ENCODE measurements at places on chromosomes 5 and 9.

DNA sequence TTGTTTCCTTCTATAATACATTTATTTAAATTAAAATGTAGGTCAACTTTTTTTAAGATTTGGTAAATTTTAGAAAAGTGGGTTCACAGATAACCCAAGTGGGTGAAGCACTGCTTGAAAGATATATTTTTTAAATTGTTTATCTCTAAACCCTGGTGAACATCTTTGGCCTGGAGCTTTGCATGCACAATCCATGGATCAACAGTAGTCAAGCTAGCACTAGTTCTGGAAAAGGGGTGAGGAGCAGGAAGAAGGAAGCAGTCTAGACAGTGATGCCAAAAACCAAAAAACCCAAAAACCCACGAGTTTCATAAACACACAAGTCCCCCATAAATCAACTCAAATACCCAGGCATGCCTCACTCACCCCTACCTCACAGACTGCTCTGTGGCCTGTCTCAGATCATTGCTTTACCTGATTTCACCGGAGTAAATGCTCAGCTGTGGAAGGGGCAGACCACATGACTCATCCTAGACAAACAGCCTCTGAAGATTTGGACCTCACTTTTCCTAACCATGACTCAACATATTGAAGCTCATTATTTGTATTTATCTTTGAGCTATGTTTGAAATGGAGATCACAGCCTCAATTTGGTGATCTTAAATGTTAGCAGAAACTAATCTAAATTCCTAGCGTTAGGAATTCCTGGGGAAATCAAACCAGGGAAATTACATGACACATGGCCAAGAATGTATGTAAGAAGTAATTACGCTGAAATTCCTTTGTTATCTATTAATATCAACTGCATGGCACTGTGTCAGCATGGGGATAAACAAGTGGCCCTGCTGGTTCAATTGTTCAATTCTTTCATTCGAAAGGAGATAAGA is 149.6 kb downstream of the ZNF608 start:
- DNase-seq, result peak; percentile 51

GRCh38 chr9:86765746-86766430 is 181.4 kb downstream of the GAS1 start:
- DNase-seq, result peak; percentile 31

DNA sequence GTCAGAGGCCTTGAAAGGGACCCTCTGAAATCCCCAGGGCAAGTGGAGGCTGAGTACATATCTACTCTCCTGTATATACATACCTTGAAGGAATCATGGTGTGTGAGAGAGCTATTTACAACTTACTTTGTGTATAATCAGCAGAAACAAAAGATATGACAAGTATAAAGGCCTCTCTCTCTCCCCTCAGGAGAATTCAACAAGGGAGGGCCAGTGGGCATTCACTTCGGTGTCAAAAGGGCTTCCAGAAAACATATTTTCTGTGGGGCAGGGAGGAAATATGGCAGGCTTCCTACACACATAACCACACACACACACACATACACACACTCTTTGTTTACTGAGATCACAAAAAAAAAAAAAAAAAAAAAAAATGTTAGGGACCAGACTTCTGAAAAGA is 181.7 kb downstream of the BNC2 start:
- no peak for DNase-seq

GRCh38 chr5:30608501-30608900 is 585.0 kb upstream of the CDH6 start:
- no peak for DNase-seq

DNA sequence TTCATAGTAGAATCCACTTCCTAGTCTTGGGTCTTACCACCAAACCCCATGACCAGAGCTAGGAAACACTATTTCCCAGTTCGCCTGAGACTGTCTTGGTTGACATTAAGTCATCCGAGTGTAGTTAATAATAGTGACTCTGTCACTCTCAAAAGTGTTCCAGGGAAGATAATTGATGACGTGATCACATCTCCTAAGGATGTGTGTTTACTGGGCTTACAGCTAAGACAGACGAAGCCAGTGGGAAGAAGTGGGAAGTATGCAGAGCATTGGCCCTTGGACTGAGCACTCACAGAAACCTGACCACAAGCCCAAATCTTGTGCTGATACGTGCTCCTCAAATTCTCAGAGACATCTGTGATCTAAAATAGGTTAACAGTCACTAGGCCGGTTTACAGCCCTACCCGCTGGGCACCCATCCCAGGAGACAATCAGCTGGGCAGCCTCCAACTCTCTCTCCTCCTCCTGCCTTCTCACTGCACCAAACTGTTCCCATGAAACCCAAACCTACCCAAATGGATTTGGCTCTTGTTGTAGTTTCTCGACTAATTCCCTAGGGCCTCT is 316.6 kb downstream of the TLE1 start:
- peak; percentile 21 for DNase-seq

DNA sequence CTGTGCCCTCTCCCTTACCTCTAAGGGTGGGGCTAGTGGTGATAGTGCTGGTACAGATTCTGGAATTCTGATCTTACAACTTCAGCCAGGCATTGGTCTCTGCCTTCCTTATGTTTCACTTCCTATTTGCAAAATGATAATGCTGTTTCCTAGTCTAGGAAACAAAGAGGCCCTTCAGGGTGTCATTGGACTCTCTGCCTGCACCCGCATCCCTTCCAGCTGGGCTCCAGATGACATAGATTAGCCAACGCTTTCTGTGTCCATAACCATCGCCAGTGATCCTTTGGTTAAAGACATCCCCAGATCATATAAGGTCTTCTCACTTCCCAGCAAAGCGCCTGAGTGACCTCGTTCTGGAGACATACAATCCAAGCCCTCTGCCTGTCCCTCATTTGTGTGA is 180.7 kb downstream of the ERCC6L2 start:
- peak; percentile 56 for DNase-seq

DNA sequence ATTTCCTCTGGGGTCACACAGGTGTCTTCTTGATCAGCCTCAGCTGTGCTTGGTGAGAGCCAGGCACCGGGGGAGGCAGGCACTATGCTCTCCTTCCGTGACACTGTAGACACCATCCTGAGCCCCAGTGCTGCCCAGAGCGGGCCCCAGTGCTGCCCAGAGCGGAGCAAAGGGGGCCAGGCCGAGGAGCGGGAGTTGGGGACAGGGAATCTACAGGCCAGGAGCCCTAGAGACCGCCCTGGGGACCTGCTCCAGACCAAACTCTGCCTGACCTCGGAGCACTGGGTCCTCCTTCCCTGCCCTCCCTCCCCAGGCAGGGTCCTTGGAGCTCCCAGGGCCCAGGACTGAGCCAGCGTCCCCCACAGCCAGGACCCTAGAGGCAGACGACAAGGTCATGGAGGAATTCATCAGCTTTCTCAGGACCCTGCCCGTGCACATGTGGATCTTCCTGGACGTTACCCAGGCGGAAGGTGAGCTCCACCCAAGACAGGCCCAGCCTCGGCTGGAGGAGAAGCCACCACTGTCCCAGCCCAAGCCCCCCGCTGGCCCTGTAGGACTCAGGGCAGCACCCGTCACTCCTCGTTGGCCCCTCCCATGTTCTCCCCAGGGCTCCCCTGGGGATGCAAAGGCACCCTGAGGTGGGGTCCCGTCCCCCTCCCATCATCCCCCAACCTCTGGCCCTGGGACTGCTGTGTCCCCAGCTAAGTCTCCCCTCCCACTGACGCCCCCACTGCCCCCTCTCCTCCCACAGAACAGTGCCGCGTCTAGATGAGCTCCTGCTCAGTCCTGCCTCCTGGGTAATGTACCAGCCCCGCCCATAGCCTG is 30.2 kb downstream of the PAEP start:
- DNase-seq, result no peak

GRCh38 chr5:32233696-32234447 is 59.8 kb upstream of the GOLPH3 start:
- DNase-seq, result peak; percentile 81

DNA sequence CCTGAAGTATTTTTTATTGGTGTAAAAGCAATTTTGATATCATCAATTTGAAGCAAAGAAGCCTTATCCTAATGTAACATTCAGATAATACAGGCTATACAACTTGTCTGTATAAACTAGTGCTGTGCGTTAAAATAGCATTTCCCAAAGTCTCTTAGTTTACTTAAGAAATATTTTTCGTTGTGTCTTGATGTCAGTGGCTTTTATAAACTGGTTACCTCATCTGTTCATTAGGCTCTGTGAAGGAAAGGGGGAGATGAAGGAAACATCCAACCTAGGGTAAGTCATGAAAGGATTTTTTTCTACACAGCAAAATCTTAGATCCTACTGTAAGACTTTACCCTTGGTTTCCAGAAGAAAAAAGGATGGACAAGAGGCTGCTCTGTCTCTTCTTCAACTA is 272.9 kb downstream of the PJA2 start:
- DNase-seq, result no peak

DNA sequence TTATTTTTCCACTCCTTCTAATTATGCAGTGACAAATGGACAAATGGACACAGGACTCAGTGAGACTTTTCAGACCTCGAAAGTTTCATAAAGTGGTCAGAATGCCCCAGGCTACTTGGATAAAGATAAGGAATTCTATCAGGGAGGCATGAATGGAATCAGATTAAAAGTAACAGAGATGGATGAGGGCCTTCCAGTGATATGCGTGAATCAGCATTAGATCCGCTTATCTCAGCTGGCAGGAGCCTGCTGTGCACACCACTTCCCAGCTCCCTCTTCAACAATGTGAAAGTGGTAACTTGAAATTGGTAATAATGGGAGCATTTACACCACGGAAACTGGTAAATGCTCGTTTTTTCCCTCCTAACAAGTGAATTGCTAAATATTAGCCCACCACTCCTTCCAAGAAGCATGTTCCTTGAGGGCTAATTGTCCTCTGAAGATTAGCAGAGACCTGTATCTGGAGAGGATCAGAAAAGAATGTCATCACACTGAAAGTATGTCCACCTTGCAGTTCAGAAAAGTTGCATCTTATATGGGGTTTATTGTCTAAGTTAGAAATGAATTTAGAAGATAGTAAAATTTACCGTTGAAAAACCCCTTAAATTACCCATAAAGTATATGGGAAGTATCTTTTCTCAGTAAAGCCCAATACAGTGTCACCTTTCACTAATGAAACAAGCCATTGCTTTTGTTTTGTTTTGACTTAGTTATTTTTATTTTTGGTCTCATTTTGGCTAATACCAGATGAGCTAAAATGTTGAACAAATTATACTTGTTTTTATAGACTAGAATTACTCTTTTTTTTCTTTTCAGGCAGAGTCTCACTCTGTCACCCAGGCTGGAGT is 125.3 kb downstream of the DPYSL3 start:
- DNase-seq, result no peak

DNA sequence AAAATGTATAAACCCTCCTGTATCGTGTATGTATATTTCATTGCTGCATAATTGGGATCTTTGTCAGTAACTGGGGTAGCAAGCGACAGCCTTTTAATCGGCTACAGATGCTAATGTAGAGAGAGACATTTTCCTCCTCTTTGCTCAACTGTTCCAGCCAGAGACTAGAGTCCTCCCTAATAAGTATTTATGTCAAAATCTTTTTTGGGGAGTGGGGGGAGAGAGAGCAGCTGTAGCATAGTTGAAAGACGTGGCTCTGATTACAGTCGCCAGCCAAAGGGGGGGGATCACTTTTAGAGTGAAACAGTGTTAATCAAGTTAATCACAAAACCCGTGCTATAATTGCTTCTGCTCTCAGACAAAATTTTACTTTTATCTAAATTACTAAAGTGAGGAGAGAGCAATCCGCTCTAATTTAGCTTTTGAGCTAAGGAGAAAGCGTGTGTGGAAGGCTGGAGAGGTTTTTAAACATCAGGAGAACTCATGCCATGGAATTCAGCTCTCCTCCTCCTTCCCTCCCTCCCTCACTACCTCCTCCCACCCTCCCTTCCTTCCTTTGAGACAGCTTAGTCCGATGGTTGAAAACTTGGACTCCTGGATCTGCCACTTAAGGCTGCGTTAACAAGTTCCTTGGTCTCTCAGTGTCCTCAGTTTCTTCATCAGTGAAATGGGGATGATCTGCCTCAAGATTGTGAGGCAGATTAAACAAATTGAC is 87.3 kb upstream of the ZNF618 start:
- no peak for DNase-seq

GRCh38 chr5:2148312-2149194 is 265.8 kb upstream of the IRX4 start:
- no peak for DNase-seq

- DNase-seq, result no peak
Observed at GRCh38 chr5:98840946-98841345, 67.5 kb downstream of the RGMB start.

- no peak for DNase-seq
Observed at GRCh38 chr9:134063088-134063570, 4.7 kb downstream of the BRD3 start.

- DNase-seq, result no peak
Observed at GRCh38 chr5:128925973-128926372, 39.3 kb upstream of the SLC27A6 start.

- DNase-seq, result no peak
Observed at GRCh38 chr9:14831074-14831473, 79.2 kb downstream of the FREM1 start.

DNA sequence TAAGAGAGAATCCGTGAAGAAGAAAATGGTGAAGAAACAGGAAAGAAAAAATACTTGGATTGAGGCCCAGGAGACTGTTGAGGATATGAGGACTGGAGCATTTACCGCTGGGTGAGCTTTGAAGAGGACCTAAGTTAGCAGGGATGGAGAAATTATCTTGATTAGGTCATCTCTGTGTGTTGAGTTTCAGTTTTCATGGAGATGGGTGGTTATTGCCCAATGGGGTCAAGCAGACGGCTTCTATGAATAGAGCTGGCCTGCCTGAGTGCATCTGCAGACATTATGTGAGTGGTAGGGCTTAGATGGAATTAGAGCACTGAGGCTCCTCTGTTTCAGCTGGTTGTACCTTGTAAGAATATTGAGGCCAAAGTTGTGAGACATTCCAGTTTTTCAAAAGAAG is 245.4 kb upstream of the FBXL7 start:
- peak; percentile 91 for DNase-seq

- no peak for DNase-seq
Observed at GRCh38 chr5:22986281-22986680, 133.1 kb upstream of the CDH12 start.

GRCh38 chr5:73188764-73189531 is 16.0 kb downstream of the TMEM174 start:
- no peak for DNase-seq

- no peak for DNase-seq
Observed at GRCh38 chr5:64110222-64110621, 55.4 kb upstream of the RNF180 start.

DNA sequence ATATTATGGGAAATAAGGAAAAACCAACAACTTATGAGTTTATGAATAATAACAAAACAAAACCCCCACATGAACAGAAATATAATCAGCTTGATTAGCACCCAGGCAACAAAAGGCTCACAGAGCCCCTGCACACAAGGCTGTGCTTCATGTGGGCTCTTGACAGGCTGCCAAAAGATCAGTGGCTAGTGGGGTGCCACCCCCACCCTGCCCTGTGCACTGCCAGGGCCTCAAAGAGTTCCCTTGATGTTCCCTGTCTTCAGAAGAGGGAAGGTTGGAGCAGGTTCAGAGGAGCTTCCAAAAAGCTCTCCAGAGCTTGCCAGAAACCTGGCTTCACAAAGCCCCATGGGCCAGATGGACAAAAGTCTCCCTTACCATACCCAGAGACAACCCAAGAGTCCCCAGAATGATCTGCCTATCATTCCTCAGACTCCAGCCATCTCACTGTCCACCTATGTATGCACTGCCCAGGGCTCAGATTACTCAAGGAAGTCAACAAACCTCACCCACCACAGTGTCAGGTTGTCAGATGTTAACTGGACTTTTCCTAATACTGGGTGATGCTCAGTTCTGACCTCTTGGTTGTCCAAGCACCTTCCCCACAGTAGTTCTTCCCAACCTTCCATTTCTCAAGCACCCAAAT is 87.5 kb downstream of the SIL1 start:
- DNase-seq, result no peak
